ENCODE measurements at places on chromosomes 12 and 14.

GRCh38 chr14:104601786-104602185 lies 2.8 kb downstream of the TMEM179 start:
- DNase-seq: no peak

DNA sequence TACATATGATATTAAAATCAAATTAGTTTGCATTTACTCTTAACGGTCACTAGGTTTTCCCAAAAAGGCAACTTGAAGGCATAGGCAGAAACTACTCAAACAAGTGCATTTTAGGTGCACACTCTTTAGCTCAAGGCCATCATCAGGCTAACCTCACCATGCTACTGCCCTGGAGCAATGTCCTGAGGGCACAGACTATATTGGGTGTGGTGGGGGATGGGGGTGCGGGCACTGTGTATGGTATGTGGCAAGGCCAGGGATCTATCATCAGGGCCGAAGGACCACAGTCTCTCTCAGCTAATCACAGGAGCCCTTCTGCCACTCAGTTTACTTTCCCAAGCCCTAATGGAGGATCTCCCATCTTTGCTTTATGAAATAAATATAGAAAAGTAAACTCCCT lies 51.9 kb downstream of the SH2B3 start:
- peak; percentile 4 for DNase-seq

DNA sequence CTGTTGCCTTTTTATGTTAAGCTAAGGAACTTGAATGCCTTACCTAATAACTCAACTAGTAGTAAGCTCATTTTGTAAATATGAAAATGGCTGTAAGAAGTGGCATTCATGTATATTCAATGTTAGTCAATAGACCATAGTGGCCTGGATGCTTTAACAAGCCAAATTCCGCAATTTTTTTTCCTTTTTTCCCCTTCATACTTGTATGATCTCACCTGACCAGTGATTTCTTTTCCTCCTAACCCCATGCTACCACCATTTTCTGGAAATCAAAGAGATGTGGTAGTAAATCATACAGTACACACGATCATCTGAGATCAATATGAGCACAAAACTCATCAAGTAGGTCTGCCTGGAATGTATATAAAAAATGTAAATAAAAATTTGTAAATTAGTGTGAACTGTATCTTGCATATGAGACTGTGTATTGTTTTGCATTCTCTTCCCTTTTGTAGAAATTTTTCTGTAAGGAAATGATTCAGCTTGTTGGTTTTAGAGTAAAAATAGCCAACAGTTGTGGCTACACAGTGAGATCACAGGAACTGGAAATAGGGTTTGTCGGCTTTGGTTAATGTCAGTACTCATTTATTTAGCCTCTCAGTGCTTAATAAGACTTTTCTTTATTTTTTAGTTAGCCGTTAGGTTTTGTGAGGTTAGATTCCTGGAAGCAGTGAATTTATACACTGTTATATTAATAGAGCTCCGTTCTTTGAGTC lies 62.5 kb downstream of the ETNK1 start:
- peak; percentile 55 for DNase-seq

GRCh38 chr12:2023365-2023764 lies 19.1 kb upstream of the DCP1B start:
- DNase-seq: no peak

GRCh38 chr14:64806202-64806861 lies 73.4 kb downstream of the SPTB start:
- no peak for DNase-seq

GRCh38 chr12:52390739-52391617 lies 5.5 kb upstream of the KRT84 start:
- no peak for DNase-seq

- DNase-seq: no peak
Measured at GRCh38 chr14:69919815-69920214, 40.6 kb downstream of the SMOC1 start.

- no peak for DNase-seq
Measured at GRCh38 chr14:23704890-23705289, 68.7 kb downstream of the DHRS2 start.

- DNase-seq: no peak
Measured at GRCh38 chr12:54040648-54041047, 7.8 kb downstream of the HOXC5 start.

DNA sequence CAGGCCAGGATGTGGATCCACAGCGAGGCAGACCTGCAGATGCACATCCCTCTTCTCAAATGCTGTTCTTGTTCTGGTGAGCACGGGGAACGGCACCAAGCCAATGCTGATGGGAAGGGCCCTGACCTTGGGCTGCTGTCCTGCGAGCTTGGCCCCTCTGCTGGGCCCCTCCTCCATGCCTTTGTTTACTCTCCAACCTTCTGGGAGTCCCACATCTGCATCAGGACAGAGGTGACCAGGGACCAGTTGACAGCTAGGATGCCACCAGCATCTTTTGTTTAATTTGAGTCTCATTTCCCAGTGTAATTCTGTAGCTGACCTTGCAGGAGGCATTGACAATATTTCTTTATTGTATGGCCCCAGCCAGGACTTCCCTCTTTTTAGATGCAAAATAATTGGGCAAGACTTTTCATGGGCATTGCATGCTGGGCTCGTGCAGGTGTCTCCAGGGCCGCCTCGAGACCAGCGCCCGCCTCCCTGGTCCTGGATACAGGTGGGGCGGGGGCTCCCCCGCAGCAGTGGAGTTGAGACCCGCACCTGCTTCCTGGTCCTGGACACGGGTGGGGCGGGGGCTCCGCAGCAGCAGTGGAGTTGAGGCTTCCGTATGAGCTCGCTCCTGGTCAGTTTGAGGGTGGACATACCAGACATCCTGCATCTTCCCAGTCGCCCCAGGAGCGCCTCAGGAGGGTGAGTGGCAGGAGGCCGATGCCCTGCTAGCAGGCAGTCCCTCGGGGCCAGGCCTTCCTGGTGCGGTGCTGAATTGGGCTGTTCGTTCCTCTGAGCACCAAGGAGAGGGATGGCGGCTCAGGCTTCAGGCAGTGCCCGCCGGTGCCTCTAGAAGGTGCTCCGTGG lies 11.4 kb downstream of the PACS2 start:
- DNase-seq: no peak

GRCh38 chr12:1443421-1444141 lies 150.8 kb downstream of the FBXL14 start:
- DNase-seq: no peak

DNA sequence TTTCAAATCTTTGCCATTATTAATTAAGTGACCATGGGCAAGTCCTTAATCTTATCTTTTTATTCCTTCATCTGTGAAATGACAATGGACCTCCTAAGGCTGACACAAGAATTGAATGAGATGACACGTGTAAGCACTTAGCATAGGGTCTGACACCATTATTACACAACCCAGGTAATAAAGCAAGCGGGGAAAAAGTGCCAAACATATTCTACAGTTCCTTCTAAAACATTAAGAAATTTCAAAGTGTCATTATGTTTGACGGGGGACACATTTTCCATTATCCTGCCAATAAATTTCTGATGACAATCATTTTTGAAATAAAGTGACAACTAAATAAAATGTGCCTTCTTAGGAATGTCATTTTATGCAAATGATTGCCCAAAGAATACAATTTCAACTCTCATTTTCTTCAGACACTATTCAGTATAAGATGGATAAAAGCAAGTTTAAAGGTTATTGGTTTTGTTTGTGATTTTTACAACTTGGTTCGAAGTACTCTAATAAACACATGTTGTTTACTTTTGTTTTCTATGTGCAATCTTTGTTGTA lies 3.0 kb downstream of the ANKS1B start:
- DNase-seq: no peak

- no peak for DNase-seq
Measured at GRCh38 chr14:86168371-86168770, 638.4 kb downstream of the FLRT2 start.

- DNase-seq: no peak
Measured at GRCh38 chr14:72013721-72014345, 81.6 kb downstream of the RGS6 start.

DNA sequence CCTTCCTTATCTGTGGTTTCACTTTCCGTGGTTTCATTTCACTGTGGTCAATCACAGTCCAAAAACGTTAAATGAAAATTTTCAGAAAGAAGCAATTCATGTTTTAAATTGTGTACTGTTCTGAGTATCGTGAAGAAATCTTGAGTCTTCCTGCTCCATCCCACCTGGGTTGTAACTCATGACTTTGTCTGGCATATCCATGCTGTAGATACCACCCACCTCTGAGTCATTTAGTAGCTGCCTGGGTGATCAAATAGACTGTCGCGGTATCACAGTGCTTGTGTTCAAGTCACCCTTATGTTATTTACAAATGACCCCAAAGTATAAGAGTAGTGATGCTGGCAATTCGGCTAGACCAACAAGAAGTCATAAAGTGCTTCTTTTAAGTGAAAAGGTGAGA lies 521.2 kb downstream of the AACS start:
- no peak for DNase-seq
